ENCODE measurements at places on chromosomes 2 and 18.

DNA sequence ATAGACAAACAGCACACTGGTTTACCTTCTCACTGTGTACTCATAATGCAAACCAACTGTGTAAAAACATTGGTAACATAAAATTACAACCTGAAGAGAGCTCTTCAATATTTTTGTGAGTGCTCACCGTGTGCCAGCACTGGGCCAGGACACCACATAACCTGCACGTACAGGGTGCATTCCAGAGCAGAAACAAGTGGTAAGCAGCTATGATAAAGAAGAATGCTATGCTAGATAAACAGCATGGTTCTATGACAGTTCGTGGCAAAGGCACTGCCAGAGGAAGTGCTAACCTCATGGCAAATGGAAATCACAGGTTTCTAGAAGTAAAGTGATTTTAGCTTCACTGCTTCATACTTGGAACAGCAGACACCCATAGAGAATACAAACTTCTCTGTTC lies 343.5 kb downstream of the MTX2 start:
- H3K4me3 ChIP-seq, result no peak overlapping the region
- no peaks in the 10 kb centered on the region for H3K36me3 ChIP-seq
- DNase-seq, result no peak
- H3K4me1 ChIP-seq, result no peaks in the 10 kb centered on the region

DNA sequence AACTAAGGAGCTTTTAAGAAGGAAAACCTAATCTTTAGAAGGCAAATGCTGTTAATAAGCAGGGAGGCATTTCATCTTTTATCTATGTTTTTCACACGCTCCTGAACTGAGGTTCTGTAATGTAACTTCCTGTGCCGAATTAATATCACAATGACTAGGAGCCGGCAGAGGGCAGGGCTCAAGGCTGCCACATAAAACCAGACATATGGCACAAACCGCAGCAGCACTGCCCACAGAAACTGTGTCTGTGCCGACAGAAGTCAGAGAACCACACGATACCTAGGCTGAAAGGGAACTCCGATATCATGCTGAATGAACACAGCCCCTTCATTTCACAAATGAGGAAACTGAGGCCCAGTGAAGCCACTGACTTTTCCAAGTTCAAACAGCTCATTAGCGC lies 112.1 kb downstream of the EIPR1 start:
- H3K4me1 ChIP-seq, result peaks cover 11% of the 10 kb centered on the region
- no peaks in the 10 kb centered on the region for H3K27me3 ChIP-seq
- no peak overlapping the region for H3K4me3 ChIP-seq
- H3K36me3 ChIP-seq, result no peaks in the 10 kb centered on the region
- no peak overlapping the region for H3K27ac ChIP-seq

GRCh38 chr2:219998107-219998506 lies 370.7 kb downstream of the SLC4A3 start:
- no peaks in the 10 kb centered on the region for H3K36me3 ChIP-seq
- H3K4me1 ChIP-seq, result no peaks in the 10 kb centered on the region
- H3K4me3 ChIP-seq, result no peak overlapping the region
- H3K27me3 ChIP-seq, result no peaks in the 10 kb centered on the region

GRCh38 chr2:8986327-8986976 lies 17.0 kb downstream of the MBOAT2 start:
- no peak overlapping the region for H3K27ac ChIP-seq
- H3K4me1 ChIP-seq, result peaks cover 18% of the 10 kb centered on the region
- DNase-seq, result no peak
- no peaks in the 10 kb centered on the region for H3K36me3 ChIP-seq

DNA sequence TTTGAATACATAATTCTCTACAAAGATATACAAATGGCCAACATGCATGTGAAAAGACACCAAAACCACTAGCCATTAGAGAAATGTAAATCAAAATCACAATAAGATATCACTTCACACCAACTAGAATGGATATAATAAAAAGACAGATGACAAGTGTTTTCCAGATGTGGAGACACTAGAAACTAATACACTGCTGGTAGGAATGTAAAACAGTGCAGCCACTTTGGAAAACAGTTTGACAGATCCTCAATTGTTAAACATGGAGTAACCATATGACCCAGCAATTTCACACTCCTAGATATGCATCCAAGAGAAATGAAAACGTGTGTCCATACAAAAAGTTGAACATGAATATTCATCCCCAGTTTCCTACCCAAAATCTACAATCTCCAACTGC lies 9.8 kb upstream of the RAB11FIP5 start:
- no peaks in the 10 kb centered on the region for H3K4me1 ChIP-seq
- no peak for DNase-seq
- H3K4me3 ChIP-seq, result no peak overlapping the region
- H3K27me3 ChIP-seq, result no peaks in the 10 kb centered on the region
- H3K27ac ChIP-seq, result no peak overlapping the region

DNA sequence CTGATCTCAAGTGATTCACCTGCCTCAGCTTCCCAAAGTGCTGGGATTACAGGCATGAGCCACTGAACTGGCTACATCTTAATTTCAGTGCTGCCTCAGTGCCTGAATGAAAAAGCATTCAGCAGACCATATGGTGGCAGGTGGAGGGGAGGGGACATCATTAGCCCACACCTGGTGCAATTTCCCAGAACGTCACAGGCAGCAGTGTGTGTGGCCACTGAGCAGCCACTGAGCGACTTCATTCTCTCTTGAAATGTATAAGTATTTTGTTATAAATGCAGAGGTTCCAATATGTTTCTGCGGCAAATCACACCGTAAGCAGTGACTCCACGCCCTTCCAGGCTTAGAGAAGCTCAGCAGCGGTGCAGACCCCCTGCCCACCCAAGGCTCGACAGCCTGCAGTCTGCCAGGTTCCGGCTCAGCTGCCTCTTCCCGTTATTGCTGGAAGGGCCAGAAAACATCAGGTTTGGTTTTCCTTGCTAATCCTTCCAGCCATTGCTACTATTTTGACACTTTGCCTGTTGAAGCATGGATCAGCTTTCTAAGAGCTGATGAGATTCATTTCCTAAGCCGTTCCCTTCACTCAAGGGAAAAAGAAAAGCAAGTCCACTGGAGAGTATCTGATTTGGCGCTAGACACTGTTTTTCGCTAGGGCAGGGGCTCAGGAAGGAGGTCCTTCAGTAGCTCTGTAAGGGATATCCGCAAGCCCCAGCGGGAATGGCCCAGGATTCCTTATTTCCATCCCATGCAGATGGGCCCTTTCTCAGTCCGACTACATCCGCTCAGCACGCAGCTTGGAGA lies 250.7 kb downstream of the VAPA start:
- H3K4me3 ChIP-seq, result no peak overlapping the region
- DNase-seq, result no peak
- no peaks in the 10 kb centered on the region for H3K36me3 ChIP-seq

GRCh38 chr2:173124441-173124840 lies 48.8 kb downstream of the MAP3K20 start:
- H3K4me3 ChIP-seq, result no peak overlapping the region
- peaks cover 1% of the 10 kb centered on the region for H3K4me1 ChIP-seq
- DNase-seq, result peak; percentile 30

GRCh38 chr2:236341721-236342120 lies 77.5 kb upstream of the ASB18 start:
- no peak overlapping the region for H3K27ac ChIP-seq
- no peak for DNase-seq
- H3K4me1 ChIP-seq, result no peaks in the 10 kb centered on the region
- no peaks in the 10 kb centered on the region for H3K36me3 ChIP-seq
- no peak overlapping the region for H3K4me3 ChIP-seq

DNA sequence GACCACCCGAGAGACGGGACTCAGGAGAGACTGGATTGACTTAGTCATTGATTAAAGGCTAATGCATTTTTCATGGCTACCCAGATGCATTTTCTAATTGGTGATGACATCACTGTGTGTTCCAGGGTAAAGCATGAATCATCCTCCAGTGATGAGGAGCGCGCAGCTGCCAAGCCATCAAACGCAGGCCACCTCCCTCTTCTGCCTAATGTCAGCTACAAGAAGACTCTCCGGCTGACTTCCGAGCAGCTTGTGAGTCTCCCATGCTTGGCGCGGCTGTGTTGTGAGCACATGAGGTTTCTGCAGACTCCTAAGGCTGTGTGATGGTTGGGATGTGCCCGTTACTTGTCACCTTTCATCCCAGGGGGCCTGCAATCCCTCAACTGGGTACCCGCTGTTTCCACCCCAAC lies 56.4 kb downstream of the LPIN1 start:
- peak; percentile 74 for DNase-seq
- H3K27me3 ChIP-seq, result no peaks in the 10 kb centered on the region
- H3K4me1 ChIP-seq, result peaks cover 9% of the 10 kb centered on the region
- no peak overlapping the region for H3K4me3 ChIP-seq

GRCh38 chr2:201008296-201008829 lies 44.9 kb upstream of the ORC2 start:
- H3K4me3 ChIP-seq, result no peak overlapping the region
- no peak for DNase-seq
- no peaks in the 10 kb centered on the region for H3K27me3 ChIP-seq
- H3K36me3 ChIP-seq, result peaks cover 29% of the 10 kb centered on the region

DNA sequence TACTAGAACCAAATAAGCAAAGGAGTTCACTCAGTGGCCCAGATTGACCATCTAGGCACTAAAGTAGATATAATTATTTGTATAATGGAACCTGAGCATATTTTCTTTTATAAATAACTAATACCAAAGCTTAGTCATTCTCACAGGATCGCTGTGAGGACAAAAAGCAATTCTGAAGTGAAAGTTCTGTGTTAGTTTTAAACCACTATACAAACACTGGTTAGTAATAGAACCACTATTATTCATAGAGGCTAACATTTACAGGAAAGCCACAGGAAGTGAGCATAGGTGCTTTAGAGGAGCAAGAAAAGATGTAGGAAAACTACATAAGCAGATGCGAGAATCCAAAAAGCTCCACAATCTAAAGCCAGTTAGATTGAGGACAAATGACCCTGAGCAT lies 364.7 kb downstream of the XIRP2 start:
- no peak overlapping the region for H3K27ac ChIP-seq
- no peaks in the 10 kb centered on the region for H3K36me3 ChIP-seq
- H3K4me1 ChIP-seq, result no peaks in the 10 kb centered on the region
- no peak for DNase-seq
- no peak overlapping the region for H3K4me3 ChIP-seq

GRCh38 chr2:192645811-192646598 lies 451.3 kb upstream of the TMEFF2 start:
- H3K4me3 ChIP-seq, result no peak overlapping the region
- H3K27me3 ChIP-seq, result no peaks in the 10 kb centered on the region
- H3K4me1 ChIP-seq, result peaks cover 16% of the 10 kb centered on the region
- H3K27ac ChIP-seq, result peak overlapping the region; percentile 89

GRCh38 chr2:55718165-55719008 lies 24.7 kb upstream of the PNPT1 start:
- peak; percentile 88 for DNase-seq
- H3K4me1 ChIP-seq, result no peaks in the 10 kb centered on the region
- no peaks in the 10 kb centered on the region for H3K27me3 ChIP-seq
- H3K36me3 ChIP-seq, result no peaks in the 10 kb centered on the region
- no peak overlapping the region for H3K27ac ChIP-seq

DNA sequence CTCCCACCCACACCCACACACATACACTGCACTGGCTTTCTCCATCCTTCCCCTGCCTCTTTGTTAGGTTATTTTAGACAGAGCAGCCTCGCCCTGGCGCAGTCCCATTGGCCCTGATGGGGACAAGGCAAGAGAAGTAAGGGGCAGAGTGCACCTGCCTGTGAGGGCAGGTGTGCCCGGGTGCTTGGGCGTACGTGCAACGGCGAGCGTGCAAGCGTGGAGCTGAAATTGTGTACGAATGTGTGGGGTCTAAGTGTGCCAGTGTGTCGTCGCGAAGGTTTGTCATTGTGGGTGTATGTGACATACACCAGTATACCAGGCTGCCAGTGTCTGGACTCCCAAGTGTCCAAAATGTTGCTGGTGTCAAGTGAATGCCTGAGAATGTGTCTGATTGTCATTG lies 544 bp downstream of the LRATD1 start:
- H3K36me3 ChIP-seq, result no peaks in the 10 kb centered on the region
- peak; percentile 21 for DNase-seq
- H3K27me3 ChIP-seq, result peaks cover 96% of the 10 kb centered on the region
- no peak overlapping the region for H3K27ac ChIP-seq

GRCh38 chr2:195470622-195471021 lies 186.4 kb upstream of the SLC39A10 start:
- DNase-seq, result no peak
- peak overlapping the region; percentile 49 for H3K27ac ChIP-seq
- no peaks in the 10 kb centered on the region for H3K27me3 ChIP-seq
- no peak overlapping the region for H3K4me3 ChIP-seq
- H3K4me1 ChIP-seq, result peaks cover 28% of the 10 kb centered on the region
- no peaks in the 10 kb centered on the region for H3K36me3 ChIP-seq

- H3K36me3 ChIP-seq, result no peaks in the 10 kb centered on the region
- H3K4me1 ChIP-seq, result no peaks in the 10 kb centered on the region
- H3K27me3 ChIP-seq, result no peaks in the 10 kb centered on the region
- no peak overlapping the region for H3K4me3 ChIP-seq
- no peak overlapping the region for H3K27ac ChIP-seq
Measured at GRCh38 chr2:204333861-204334260, 211.4 kb upstream of the PARD3B start.

DNA sequence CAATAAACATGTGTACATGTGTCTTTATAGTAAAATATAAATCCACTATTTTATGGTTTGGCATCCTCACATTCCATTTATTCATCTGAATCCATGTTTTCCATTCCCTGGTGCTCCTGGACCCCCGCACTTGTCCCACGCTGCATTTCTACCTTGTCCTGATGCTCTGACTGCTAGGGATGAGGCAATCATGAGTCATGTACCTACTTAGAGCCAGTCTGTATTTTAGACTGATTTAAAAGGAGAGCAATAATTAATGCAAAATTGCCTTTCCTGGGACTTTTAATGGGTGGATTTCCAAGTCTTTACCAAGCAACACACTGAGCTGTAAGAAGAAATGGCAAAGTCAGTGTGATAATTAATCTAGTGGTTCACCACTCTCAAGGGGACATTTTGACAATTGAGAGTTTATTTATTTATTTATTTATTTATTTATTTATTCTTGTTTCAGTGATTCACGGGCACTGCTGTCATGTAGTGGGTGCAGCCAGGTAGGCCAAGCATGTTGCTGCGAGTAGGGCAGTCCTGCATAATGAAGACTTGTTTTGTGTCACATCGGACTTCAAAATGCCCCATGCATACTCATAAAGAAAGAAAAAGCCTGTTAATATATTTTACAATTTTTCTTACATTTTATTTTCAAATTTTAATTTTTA lies 419.3 kb upstream of the VWC2L start:
- no peak overlapping the region for H3K4me3 ChIP-seq
- no peaks in the 10 kb centered on the region for H3K27me3 ChIP-seq
- no peaks in the 10 kb centered on the region for H3K36me3 ChIP-seq
- DNase-seq, result no peak
- no peaks in the 10 kb centered on the region for H3K4me1 ChIP-seq
